ENCODE measurements at places on chromosomes 16 and 17.

- no peak for DNase-seq
Measured at GRCh38 chr16:1899641-1900451, 18.4 kb downstream of the HS3ST6 start.

- DNase-seq, result no peak
Measured at GRCh38 chr16:9821331-9821730, 360.9 kb downstream of the GRIN2A start.

DNA sequence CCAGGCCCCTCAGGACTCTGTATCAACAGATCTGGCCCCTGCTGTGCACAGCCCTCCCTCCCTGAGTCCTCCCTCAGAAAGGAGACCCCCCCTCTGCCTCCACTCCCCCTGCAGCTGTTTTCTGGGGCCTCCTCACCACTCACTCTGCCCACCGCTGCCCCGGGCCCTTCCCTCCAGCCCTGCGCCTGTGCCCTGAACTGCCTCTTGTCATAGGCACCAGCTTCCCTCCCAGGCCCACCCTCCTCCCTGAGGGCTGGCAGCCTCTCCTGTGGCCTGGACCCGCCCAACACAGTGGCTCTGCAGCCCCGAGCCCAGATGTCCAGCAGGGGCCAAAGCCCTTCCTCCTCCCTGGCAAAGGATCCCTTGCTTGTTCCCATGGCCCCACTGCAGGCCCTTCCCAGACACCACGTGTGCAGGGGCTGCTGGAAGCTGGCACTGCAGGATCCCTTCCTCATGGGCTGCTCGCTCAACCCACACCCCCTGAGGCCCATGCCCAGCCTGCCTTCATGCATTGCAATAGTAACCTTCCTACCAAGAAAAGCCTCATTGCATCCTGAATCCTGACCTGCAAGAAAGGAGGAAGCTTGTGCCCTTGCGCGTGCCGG, 25.8 kb downstream of the GNPTG start:
- no peak for DNase-seq

GRCh38 chr16:46712911-46713310, 23.5 kb downstream of the ORC6 start:
- DNase-seq, result no peak

DNA sequence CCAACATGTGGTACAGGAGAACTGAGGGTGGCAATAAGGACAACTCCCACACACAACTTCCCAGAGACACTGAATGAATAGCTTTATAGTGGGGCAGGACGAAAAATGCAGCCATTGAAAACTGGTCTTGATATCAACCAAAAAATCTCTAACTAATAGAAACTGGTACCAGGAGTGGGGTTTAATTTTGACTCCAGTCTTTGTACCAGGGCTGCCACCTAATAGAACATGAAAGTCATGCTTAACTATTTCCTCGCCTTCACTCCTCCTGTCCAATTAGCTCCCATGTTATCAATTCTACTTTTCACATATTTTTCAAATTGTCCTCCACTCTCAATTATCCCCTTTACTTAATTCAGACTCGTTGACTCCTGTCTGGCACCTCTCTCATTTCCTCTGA, 192.0 kb upstream of the ERCC4 start:
- no peak for DNase-seq

DNA sequence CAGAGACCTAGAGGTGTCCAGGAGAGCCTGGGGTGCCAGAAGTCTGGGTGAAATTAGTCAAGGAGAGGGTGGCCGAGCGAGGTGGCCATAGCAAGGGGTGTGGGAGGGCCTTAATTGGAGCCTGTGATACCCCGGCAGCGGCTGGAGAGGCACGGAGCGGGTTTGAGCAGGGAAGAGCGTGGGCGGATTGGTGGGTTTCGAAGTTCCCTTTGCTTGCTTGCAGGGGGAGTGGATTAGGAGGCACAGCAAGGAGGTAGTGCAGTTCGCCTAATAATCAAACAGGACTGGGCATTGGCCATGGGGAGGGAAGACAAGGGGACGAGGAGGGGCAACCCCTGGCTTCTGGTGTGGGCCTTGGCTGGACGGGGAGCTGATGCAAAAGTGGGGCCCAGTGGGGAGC, 5.4 kb upstream of the FAM83G start:
- DNase-seq, result no peak

GRCh38 chr17:147796-148740, 10.7 kb downstream of the SCGB1C2 start:
- DNase-seq, result peak; percentile 23

DNA sequence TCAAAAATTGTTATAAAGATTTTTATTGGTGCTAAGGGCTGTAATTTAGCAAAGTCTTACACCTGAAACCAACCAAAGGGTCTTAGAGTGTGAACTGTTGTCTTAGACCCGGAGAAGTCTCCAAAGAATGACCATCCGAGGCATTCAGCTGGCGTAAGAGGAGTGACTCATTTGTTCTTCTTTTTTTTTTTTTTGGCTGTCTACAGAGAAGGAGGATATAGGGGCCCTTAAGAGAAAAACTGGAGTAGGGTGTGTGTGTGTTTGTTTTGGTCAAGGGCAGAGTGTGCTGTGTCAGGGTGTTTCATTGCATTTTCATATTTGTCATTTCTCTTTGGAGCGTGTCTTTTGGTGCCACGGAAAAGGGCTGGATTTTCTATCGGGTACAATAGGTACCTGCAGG, 508.0 kb downstream of the WWOX start:
- no peak for DNase-seq

- no peak for DNase-seq
Measured at GRCh38 chr17:13362341-13363122, 239.2 kb downstream of the HS3ST3A1 start.

DNA sequence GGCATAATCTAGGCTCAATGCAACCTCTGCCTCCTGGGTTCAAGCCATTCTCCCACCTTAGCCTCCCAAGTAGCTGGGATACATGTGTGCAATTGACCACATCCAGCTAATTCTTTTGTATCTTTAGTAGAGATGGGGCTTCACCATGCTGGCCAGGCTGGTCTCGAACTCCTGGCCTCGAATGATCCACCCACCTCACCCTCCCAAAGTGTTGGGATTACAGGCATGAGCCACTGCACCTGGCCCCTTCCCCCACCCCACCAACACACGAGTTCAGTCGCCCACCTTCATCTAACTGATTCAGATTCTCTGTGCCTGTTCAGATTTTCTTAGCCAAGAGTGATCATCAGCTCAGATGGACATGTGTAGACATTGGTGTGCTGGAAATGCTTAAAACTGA, 25.0 kb upstream of the METTL9 start:
- no peak for DNase-seq

- no peak for DNase-seq
Measured at GRCh38 chr17:48025904-48026501, 11.6 kb downstream of the COPZ2 start.

- DNase-seq, result no peak
Measured at GRCh38 chr16:76193906-76194615, 83.1 kb upstream of the CNTNAP4 start.

- DNase-seq, result no peak
Measured at GRCh38 chr16:81604960-81605383, 160.4 kb downstream of the CMIP start.

- DNase-seq, result no peak
Measured at GRCh38 chr16:17343728-17344127, 127.0 kb downstream of the XYLT1 start.

DNA sequence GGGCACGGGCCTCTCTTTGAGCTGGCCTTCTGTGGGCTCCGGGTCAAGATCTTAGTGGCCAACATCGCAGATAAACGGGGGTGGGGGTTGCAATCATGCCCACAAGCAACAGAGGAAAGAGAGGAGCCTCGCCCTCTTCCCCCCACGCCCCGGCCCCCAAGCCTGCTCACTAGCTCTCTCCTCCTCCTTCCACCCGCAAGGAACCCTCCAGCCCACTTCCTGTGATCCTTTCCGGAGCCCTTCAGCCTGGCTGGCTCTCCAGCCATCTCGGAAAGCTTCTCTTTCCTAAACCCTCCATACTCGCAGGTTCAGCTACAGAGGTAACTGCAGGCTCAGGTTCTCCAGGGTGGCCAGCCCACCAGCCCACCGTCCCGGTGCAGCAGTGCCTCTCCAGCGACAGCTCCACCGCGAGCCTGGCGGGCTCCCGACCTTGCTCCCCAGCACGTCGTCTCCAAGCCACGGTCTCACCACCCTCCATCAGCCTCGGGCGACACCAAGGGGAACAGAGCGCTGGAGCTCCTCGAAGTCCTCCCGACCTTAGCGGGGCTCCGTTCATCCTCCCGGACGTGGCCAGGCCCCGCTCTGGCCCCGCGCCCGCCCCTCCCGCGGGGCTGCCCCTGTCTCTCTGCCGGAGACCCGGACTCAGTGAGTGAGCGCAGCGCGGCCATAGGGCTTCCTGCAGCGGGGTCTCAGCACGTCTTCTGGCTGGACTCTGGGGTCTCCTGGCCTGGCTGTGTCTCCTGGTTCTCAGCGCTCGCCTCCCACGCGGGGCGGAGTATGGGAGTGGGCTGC, 12.9 kb upstream of the ODF4 start:
- peak; percentile 35 for DNase-seq

- DNase-seq, result no peak
Measured at GRCh38 chr16:85174871-85175723, 62.8 kb upstream of the CIBAR2 start.
